ENCODE measurements at places on chromosomes 3 and 15.

DNA sequence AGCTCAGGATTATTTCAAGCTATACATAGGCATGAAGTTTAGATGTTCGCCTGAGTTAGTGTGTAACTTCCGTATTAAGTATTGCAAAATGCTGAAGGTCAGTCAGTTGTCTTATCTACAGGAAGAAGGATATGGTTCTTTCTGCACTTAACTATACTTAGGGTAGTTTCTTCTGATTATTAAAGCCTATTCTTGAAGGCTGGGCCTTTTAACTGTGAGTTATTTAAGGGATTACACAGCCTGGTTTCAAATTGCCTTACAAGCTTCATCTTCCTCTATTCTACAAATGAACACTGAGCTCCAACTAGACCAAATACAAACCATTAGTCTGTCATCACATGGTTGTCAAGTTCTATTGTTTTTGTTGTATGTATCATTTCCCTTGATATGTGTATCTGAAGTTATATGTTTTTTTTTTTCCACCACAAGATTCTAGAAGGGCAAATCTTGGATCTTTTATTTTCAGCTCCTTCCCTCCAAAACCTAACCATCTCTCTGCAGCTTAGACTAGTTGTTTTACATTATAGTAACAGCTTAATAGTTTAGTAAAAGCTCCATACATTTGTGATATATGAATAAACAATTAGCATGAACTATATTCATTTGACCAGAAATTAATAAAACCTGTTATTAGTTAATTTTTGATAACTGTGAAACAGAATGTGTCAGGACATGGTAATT, 272.9 kb upstream of the KCNMB2 start:
- DNase-seq, result no peak

DNA sequence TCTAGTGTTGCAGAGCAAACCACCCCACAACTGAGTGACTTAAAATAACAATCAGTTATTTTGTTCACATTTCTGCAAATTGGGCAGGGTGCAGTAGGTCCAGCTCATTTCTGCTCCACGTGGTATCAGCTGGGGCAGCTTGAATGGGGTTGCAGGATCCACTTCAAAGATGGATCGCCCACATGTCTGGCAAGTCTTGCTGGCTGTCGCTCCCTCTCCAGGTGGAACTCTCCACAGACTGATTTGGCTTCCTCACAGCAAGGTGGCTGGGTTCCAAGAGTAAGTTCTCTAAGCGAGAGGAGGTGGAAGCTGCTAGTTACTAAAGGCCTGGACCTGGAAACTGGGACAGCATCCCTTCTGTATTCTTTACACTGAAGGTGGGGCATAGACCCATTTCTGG, 213.3 kb downstream of the SLC9A9 start:
- no peak for DNase-seq

DNA sequence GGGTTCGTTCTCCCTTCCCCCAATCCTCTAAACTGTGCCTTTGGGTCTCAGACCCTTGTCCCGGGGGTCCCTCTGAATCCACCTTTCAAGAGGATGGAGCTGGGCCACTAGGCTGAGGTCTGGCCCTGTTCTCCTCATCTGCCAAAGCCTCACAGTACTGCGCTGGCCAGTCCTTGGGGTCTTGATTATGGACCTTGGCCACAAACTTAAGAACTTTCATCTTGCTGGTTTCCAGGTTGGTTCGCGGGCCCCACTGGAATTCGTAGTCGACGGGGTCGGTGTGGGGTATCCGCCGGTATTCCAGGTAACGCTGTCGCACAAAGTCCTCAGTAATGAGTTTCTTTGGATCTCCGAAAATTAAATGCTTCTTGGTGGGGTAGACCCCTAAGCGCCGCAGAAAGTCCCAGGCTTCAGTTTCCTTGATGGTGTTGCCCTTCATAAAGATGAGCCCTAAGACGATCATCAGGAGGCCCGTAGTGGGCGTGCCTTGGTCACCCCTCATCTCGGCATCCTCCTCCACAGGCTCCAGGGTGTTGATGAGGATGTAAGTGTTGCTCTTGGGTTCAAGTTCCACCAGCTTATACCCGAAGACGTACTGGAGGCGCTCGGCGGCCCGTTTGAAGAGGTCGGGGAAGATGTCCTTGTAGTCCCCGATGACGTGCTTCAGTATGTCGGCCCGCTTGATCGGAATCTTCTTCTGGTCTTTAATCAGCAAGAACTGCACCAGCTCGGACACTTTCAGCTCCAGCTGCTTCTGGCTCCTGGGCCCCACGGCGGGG, 727 bp downstream of the NSMCE3 start:
- DNase-seq, result no peak

GRCh38 chr15:69390575-69390974, 23.6 kb upstream of the KIF23 start:
- peak; percentile 78 for DNase-seq

DNA sequence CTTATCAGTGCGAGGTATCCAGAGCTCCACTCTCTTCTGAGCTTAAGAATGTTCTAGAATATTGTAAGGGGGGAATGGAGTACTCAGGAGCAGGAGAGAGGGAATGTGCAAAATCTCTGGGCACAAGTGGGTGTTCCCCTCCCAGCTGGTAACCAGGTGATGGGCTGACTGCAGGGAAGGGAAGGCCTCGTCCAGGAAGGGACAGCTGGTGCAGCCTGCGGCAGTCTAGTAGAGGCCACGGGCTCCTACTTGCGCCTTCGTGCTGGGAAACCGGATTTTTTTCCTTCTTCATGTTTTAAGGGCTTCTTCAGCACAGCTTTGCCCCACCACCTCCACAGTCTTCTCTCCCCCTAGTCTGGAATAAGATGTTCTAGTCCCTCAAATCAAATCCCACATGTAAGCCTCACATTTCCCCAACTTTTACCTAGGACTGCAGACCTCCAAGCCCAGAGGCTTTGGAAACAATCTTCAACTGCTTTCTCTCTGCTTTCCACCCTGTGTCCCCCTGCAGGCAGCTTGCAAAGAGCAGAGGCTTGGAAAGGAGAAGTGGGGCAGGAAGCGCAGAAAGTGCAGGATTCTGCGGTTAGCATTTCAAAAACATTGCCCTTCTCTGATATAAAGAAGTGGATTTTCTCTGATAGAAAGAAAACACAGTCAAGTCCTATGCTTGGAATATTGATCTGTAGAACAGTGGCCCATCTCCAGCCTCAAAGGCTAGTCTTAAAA, 11.9 kb upstream of the CGNL1 start:
- no peak for DNase-seq

GRCh38 chr15:78207641-78208340, 26.6 kb downstream of the ACSBG1 start:
- DNase-seq, result no peak

DNA sequence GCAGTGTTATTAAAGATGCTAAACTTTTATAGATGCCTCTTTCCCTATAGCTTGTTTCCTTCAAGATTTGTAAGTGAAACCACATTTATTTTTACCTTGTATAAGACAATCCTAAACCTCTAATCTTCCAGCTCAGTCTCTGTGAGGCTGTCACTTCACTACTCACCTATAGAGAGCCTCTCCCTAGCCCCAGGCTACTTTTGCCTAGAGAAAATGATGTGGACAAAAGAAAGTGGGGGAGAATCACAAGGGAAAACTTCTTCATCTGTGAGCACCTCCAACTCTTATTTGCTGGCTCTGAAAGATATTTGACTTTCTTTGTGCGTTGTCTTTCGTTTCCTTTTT, 74.9 kb upstream of the SCN5A start:
- DNase-seq, result no peak

DNA sequence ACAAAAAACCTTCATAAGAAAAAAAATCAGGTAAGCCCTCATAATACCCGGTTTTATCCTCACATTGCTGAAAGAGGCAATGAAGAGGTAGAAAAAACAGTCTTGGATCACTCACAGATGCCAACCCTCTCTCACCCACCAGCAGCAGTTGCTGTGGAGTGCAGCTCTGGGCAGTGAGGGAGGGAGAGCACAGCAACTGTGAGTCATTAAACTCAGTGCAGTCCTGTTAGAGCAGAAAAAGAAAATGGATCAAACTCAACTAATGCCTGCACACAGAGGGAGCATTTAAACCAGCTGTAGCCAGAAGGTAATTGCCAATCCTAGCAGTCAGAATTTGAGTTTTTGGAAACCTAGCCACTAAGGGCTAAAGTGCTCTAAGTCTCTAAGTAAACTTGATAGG, 1050.6 kb upstream of the ALCAM start:
- DNase-seq, result no peak

GRCh38 chr15:79101866-79102581, 11.4 kb upstream of the RASGRF1 start:
- DNase-seq, result no peak

DNA sequence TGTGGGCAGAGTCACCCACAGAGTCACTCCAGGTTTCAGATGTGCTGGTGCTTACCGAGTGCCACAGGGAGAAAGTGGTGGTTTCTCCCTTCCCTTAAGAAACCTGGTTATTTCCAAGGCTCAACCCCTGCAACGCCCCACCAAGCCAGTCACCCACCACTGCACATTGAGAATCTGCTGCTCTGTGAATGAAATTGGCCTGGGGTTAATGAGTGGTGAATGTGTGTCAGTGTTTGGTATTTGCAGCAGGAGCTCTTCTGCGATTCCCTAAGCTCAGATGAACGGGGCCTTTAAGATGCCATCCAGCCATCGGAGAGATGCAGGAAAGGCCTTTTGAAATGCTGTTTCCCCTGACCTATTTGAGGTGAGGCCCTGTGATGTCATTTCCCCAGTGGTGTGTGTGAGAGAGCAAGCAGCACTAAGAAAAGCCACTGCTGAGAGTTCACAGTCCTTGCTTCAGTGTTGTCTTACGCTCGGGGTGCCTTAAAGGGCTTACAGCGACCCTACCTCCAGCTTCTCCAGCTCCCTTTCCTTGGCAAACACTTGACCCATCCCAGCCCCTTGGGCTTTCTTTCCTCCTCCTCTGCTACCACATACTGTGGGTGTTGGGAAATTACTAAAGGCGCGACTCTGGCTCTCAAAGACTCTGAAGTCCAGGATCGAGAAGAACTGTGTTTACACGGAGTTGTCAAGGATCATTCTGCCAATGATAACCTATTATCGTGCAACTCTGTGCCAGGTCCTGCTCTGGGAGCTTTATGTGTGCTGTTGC, 68.9 kb downstream of the SMAD3 start:
- DNase-seq, result no peak
